Right cardiac atrium (tissue), 5 donors: ENCODE measurements at places on chromosomes 12 and 14. TPM values are rescaled to one million over a fixed set of nuclear protein-coding genes. Genes with fewer than 3 reads are reported as not detected.

DNA sequence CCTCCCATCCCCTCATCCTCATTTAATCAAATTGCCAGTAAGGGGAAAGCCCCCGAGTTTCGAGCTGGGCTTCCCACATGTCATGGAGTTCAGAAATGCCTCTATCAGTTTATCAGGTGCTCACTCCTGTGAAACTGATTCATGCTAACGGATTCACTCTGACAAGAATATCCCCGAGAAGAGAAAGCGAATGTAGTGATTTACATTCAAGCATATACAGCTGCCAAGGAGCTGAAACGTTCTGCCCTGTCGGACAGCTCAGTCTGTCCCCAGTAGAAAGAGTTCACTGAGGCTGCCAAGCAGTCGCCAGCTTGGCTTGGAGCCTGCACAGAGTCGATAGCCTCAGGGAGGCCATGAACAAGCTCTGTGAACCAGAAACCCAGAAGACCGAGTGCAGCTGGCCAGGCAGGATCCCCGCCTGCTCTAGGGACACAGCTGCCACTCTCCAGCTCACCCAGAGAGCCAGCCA, 88.4 kb downstream of the TMCC3 start:
- no peak for DNase-seq

DNA sequence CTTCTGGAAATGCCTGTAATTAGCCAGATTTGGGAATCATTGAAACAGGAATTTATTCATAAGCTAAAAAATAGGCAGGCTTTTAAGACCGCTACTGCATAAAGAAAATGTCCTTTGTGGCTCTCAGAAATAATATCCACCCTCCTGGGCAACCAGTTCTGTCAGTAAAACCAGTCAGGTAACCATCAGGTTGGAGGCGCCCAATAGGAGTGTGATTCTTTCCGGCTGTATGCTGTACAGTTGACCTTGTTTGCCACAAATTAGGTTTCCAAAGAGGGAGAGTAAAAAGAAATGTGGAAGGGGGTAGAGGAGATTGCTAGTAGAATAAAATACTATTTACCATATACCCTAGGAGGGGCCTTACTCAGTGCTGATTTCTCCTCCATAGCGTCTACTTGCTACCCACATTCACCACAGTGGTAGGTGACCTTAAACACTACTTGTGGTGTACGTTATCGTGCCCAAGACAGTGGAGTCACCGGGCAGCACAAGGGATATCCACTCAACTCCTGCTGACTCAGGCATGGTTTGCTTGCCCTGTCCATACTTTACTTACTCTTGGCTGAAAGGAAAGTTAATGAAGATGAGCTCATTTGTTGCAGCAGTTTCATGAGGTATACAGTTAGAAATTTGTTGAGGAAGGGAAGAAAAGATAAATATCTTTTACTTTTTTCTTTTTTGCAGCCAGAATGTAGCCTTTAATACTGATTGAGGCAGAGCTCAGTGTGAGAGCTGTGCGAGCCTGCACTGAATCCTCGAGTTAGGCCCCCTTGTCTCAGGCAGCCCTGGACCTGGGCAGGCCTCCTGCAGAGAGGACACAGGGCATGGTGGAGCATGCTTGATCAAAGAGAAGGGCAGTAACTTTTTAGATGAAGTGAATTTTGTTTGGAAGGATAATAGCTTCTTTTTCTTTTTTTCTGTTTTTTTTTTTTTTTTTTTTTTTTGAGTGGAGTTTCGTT, 76.7 kb downstream of the DIP2B start:
- no peak for DNase-seq

GRCh38 chr14:50887476-50887875, 15.6 kb downstream of the ABHD12B start:
- no peak for DNase-seq

DNA sequence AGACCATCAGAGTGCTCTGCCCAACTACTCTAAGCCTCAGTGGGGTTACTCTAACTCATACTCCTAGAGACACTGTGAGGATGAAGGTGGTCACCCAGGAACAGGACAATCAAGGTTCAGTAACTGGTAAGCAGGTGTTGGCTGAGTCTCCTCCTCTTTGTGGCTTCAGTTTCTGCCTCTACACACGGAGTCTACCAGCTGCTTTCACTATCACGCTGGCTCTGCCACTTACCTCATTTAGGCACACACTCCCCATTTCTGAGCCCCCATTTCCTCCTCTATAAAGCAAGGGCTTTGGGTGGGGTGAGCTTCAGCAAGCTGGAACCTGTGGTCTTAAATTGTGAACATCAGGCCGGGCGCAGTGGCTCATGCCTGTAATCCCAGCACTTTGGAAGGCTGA, 7.3 kb upstream of the TCHP start:
- DNase-seq: no peak

DNA sequence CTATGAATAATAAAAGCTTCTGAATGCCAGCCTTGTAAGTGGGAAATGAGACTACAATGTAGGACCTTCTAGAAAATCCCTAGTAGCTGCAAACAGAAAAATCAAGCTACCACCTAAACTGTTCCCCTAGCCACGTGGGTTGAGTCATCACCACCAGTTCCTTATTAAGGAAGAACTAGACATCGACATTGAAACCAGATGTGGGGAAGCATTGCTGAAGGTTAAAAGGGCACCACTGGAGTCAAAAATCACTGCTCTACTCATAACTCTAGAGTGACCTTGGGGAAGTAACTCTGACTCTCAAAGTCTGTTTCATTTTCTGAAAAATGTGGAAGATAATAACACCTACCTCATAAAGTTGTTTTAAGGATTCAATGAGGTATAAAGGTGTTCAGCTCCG, 9.4 kb upstream of the CNIH1 start:
- no peak for DNase-seq

- no peak for DNase-seq
Measured at GRCh38 chr14:106058342-106058741, 532.0 kb downstream of the TMEM121 start.

- DNase-seq: no peak
Measured at GRCh38 chr12:22276867-22277266, 57.6 kb downstream of the ST8SIA1 start.

DNA sequence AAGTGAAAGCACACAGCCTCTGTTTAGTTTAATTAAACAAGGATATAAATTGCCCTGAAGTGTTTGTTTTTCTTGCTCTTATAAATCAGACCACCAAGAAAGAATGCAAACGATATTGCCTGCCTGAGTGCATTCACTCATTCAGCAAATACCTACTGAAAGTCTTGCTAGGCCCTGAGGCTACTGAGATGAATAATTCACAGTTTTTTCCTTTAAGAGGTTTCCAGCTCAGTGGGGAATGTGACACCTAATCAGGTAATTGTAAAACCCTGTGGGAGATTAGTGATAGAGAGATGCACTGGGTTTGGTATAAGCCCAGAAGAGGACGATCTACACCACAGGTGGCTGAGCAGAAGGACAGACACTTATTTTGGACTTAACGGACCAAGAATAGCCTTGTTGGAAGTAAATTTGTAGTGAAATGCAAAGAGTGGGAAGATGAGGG, 151.4 kb downstream of the SLC35F4 start:
- no peak for DNase-seq

GRCh38 chr12:58557661-58558060, 362.6 kb downstream of the LRIG3 start:
- no peak for DNase-seq

DNA sequence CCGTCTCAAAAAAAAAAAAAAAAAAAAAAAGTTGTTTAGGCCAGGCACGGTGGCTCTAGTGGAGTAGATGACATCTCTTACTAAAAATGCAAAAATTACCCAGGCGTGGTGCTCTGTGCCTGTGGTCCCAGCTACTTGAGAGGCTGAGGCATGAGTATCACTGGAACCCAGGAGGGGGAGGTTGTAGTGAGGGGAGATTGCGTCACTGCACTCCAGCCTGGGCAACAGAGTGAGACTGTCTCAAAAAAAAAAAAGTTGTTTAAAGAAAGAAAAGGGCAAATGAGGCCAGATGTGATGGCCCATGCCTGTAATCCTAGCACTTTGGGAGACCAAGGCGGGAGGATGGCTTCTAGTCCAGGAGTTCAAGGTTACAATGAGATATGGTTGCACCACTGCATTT, 36.6 kb upstream of the SPPL3 start:
- no peak for DNase-seq

DNA sequence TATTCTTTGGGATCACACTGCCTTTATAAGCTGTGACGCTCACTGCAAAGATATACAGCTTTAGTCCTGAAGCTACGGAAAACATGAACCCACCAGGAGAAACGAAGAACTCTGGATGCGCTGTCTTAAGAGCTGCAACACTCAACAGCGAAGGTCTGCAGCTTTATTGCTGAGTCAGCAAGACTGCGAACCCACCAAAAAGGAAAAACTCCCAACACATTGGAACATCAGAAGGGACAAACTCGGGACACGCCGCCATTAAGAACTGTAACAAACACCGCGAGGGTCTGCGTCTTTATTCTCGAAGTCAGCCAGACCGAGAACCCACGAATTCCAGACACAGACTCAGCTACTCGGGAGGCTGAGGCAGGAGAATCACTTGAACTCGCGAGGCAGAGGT, 9.2 kb upstream of the VWF start:
- no peak for DNase-seq

The LBHD2 gene
- not detected for total RNA-seq

The PAH gene
- not detected for total RNA-seq

The CTDSP2 gene
- 106 TPM for total RNA-seq

The SERPINA4 gene
- not detected for total RNA-seq

The GPR132 gene
- total RNA-seq: 0.80 TPM

- no peak for DNase-seq
Measured at GRCh38 chr12:14452865-14453264, 87.4 kb downstream of the ATF7IP start.
